ENCODE measurements at places on chromosomes 1 and 21.

DNA sequence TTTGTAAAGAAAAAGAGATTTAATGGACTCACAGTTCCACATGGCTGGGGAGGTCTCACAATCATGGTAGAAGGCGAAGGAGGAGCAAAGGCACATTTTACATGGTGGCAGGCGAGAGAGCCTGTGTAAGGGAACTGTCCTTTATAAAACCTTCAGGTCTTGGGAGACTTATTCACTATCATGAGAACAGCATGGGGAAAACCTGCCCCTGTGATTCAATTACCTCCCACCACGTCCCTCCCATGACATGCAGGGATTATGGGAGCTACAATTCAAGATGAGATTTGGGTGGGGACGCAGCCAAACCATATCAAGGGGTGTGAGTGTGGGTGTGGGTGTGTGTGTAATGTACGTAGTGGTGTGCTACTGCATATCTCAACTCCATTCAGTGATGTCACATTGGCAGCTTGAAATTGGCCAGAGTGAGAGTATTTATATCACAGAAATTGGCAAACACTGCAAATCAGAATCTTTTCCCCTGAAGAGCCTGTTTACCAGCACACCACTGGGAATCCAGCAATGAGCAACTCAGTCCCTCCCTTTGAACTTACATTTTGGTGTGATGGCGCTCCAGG lies 5.4 kb downstream of the ARHGEF10L start:
- DNase-seq: no peak

DNA sequence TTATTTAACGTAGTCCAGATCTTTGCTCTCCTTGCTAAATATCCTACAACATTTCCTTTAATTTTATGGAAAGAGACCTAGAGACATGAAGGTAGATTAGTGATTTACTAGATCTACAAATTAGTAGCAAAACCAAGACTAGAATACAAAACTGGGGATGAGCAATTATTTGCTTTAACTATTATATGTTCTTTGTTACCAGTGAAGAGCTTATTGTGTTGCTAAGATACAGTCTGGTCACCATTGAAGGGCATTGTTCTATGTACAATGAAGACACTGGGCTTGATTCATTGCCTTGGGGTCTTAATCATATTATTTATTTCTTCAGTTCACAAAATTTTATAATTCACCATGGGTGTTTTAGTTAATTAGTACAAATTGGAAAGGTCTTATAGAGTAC lies 88.3 kb downstream of the S1PR1 start:
- DNase-seq: no peak

DNA sequence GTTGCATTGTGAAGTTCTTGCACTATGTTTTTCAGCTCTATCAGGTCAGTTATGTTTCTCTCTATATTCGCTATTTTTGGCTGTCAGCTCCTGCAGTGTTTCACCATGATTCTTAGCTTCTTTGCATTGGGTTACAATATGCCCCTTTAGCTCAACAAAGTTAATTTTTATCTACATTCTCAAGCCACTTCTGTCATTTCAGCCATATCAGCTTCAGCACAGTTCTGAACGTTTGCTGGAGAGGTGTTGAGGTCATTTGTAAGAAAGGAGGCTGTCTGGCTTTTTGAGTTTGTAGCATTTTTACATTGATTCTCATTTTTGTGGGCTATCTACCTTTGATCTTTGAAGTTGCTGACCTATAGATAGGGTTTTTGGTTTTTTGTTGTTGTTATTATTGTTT lies 573.2 kb upstream of the RGS18 start:
- DNase-seq: no peak

DNA sequence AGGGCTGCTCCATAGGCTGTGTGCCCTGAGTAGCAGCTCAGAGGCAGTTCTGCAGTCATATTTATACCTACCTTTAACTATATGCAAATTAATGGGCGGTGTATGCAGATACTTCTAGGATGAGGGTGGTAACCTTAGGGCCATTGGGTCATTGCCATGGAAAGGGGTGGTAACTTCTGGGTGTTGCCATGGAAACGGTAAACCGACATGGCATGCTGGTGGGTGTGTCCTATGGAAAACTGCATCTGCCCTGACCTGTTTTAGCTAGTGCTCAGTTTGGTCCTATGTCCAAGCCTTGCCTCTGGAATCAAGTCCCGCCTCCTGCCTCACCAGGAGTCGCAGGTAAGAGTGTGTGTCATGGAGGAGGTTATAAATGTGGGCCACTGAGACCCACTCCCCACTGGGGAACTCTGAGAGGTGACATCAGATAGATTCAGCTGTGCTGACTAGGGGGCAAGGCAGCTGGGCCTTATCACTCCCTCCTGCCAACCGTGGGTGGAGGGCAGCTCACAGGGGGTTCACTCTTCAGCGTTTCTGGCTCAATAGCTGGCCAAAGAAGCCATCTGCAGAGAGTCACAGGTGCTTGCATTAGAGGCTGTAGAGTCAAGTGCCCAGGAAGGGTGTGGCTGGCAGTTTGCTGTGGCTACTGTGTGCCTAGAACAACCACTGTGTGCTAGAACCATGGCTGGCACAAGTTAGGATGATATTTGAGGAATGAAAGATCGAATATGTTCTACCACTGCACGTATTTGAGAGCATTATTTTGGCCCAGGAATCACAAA lies 19.0 kb downstream of the BACE2 start:
- no peak for DNase-seq

DNA sequence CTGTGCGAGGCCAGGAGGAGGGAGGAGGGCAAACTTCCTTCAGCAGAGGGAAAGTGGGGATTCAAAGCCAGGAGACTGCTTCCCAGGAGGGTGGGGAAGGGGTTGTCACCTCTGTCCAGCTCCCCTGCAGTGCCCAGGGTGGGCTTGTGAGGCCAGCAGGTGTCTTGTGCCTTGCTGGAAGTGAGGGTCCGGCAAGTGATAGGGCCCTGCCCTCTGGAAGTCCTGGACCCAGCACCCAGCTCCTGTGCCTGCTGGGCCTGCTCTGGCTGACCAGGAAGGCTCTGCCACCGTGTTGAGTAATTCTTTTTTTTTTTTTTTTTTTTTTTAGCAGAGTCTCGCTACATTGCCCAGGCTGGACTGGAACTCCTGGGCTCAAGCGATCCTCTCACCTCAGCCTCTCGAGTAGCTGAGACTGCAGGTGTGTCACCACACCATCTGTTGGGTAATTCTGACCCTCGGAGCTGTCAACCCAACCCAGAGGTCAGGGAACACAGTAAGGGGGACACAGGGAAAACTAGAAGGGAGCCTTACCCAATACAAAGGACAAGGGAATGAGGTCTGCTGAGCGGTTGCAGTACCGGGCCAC lies 1.0 kb downstream of the BEST4 start:
- DNase-seq: no peak

GRCh38 chr1:235417086-235417697 lies 50.0 kb downstream of the TBCE start:
- DNase-seq: peak; percentile 35

DNA sequence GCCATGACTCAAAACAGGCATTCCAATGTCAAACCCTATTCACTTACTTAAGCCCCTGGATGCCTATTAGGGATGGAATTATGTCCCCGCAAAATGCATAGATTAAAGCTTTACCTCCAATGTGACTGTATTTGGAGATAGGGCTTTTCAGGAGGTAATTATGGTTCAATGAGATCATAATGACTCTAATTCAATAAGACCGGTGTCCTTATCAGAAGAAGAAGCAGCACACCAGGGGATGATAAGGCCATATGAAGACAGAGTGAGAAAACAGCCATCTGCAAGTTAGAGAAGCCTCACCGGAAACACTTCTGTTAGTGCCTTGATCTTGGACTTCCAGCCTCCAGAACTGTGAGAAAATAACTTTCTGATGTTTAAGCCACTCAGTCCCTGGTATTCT lies 1131.8 kb upstream of the TMPRSS15 start:
- DNase-seq: no peak

- no peak for DNase-seq
Observed at GRCh38 chr1:66271216-66271903, 262.6 kb upstream of the SGIP1 start.

GRCh38 chr1:11893907-11894251 lies 32.3 kb downstream of the KIAA2013 start:
- DNase-seq: peak; percentile 81

GRCh38 chr1:24319312-24319863 lies at the start of gene GRHL3:
TSS of gene GRHL3 (plus strand) at chr1:24319357. CDS start at chr1:24319552, 195 bp downstream.
- DNase-seq: no peak
